ENCODE measurements at places on chromosomes 16 and 17. TPM values are rescaled to one million over a fixed set of nuclear protein-coding genes. Genes with fewer than 3 reads are reported as not detected.
A peak's percentile ranks its signal among the peaks of the same experiment; 100 is the strongest.

DNA sequence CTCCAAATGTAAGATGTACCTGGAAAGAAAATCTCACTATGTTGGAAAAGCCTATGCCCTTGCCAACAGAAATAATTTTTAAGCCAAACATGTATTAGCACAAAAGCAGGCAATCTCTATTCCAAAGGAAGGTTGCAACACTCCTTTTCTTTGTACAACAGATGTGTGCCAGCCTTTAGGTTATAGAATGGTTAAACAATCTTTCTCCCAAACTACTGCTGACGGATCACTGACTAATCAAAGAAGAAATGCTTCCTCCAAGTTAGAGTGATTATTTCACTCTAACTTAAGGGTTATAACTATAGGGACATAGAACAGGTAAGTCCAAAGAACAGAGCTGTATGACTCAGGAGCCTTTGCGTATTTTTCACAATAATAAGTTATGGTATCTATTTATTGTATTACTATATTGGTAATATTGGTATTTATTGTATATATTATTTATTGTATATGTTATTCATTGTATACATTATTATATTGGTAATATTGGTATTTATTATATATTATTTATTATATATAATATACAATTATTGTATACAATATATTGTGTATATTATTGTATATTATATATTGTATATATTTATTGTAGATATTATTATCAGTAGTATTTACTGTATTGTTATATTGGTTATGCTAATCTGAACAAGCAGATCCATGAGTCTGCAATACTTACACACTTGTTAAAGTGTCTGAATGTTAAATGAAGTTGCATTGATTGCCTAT is 36.7 kb upstream of the ABCA5 start:
- no peaks in the 10 kb centered on the region for H3K36me3 ChIP-seq
- no peak overlapping the region for H3K4me3 ChIP-seq
- no peak for DNase-seq
- H3K27ac ChIP-seq = no peak overlapping the region

The NUPR1 gene
- total RNA-seq = not detected

The MT1B gene
- total RNA-seq = not detected

- H3K27ac ChIP-seq = no peak overlapping the region
- H3K27me3 ChIP-seq = peaks cover 14% of the 10 kb centered on the region
- no peaks in the 10 kb centered on the region for H3K36me3 ChIP-seq
- no peak overlapping the region for H3K4me3 ChIP-seq
- H3K4me1 ChIP-seq = peaks cover 9% of the 10 kb centered on the region
Measured at GRCh38 chr16:71359431-71359830, 908 bp downstream of the CALB2 start.

GRCh38 chr16:90031931-90032673 is 12.8 kb upstream of the DBNDD1 start:
- no peak overlapping the region for H3K4me3 ChIP-seq
- no peaks in the 10 kb centered on the region for H3K4me1 ChIP-seq
- no peak for DNase-seq
- H3K36me3 ChIP-seq = peaks cover 15% of the 10 kb centered on the region

The TP53TG3B gene
- not detected for total RNA-seq

The KRTAP9-4 gene
- total RNA-seq = not detected

DNA sequence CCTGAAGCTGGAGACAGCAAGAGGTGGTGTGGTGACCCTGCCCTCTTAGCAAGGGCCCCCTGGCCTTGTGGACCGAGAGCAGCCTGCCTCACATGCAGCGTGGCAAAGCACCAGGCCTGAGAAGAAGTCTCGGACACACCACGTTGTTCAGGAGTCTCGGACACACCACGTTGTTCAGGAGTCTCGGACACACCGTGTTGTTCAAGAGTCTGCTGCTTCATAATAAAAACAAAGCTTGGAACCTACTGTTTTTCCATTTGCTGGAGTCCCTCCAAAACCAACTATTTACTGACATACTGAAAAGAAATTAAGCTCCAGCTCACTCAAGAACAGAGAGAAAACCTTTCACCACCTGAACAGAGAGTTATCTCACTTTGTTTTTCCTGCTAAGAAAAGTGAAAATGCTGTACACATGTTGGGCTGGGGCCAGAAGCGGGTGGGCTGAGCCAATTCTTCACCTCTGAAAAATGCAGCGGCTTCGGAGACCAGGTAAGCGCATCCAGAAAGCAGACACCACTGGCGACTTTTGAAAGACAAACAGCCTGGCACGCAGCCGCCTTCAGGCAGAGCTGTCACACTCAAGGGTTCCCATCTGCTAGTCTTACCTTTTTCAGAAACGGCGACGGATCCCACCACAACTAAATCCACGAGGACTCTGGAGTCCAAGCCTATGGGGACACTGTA is 8.9 kb downstream of the MTHFSD start:
- no peak overlapping the region for H3K27ac ChIP-seq
- DNase-seq = no peak
- no peaks in the 10 kb centered on the region for H3K27me3 ChIP-seq
- H3K4me3 ChIP-seq = no peak overlapping the region

- H3K36me3 ChIP-seq = no peaks in the 10 kb centered on the region
- no peak overlapping the region for H3K27ac ChIP-seq
- peaks cover 14% of the 10 kb centered on the region for H3K4me1 ChIP-seq
- no peak overlapping the region for H3K4me3 ChIP-seq
- H3K27me3 ChIP-seq = no peaks in the 10 kb centered on the region
- DNase-seq = peak; percentile 18
Measured at GRCh38 chr16:84724606-84725309, 25.0 kb downstream of the USP10 start.

The COIL gene
- 19.4 TPM for total RNA-seq

DNA sequence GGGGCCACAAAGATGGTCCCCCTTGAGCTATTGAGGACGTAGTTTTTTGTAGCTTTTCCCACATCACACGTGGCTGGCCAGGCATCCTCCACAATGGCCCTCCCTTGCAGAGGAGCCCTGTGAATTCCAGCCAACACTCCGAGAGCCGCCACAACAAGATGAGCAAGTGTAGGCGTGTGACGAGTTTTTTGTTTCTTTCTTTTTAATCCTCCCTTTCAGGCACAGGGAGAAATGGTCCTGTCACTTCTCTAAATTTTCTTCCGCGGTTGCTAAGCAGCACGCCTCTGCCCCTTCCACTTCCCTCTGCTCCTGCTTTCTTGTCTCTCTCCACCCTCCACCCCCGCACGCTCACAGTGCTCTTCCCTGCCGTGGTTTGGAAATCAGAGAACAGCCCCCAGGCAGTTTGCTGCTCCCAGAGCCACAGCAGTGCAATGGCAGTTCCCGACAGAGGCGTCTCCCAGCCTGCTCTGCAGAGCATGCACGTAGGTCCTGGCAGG is 68.0 kb upstream of the MRTFB start:
- no peak overlapping the region for H3K27ac ChIP-seq
- peaks cover 6% of the 10 kb centered on the region for H3K4me1 ChIP-seq
- no peaks in the 10 kb centered on the region for H3K36me3 ChIP-seq

Data from CD4-positive, alpha-beta T cell (primary cell).